ENCODE measurements at places on chromosomes 1 and 21.
A peak's percentile ranks its signal among the peaks of the same experiment; 100 is the strongest.

GRCh38 chr1:201501144-201501543 lies 5.8 kb downstream of the CSRP1 start:
- DNase-seq: no peak

DNA sequence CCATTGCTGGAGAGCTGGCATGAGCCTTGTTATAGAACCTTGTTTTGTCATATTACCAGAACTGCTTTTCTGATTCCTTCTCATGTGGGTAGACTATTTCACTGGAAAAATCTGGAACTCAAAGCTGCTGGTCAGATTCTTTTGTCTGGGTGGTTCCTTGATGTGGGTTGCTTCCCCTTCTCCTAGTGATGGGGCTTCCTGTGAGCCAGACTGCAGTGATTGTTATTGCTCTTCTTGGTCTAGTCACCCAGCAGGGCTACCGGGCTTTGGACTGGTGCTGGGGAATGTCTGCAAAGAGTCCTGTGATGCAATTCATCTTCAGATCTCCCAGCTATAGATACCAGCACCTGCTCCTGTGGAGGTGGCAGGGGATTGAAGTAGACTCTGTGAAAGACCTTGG lies 59.4 kb downstream of the GPR137B start:
- DNase-seq: no peak

DNA sequence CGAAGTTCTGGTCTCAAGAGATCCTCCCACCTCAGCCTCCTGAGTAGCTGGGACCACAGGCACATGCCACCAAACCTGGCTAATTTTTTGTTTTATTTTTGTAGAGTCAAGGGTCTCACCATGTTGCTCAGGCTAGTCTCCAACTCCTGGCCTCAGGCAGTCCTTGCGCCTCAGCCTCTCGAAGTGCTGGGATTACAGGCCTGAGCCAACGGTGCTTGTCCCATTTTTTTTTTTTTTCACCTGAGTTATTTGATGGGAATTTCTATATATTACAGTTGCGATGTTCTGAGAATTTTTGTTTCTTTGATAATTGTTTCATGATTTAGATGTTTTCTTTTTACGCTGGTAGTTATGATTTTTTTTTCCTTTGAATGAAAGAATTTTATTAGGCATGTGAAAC lies 2.5 kb downstream of the RABGAP1L start:
- DNase-seq: no peak

DNA sequence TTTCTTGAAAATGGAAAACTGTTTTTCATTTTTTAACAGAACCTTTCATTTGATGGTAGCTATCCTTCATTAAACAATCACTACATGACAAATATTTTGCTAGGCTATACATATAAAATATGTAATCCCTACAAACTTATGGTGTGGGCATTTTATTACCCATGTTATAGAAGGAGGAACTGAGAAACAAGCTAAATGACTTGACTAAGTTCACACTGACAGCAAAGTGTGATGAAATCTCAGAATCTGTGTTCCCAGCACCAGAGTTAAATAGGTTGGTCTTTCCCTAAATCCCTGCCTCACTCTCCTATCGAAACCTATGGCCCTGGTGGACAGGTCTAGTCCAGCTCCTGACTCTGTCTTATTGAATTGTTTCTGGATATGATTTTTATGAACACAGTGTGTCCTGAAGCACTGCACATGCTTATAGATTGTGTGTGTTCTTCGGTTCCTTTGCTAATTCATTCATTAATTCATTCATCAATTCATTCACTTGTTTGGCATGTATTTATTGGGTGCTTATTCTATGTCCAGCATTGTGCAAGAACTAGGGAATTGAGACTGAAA lies 301.0 kb downstream of the GRIK1 start:
- DNase-seq: no peak

DNA sequence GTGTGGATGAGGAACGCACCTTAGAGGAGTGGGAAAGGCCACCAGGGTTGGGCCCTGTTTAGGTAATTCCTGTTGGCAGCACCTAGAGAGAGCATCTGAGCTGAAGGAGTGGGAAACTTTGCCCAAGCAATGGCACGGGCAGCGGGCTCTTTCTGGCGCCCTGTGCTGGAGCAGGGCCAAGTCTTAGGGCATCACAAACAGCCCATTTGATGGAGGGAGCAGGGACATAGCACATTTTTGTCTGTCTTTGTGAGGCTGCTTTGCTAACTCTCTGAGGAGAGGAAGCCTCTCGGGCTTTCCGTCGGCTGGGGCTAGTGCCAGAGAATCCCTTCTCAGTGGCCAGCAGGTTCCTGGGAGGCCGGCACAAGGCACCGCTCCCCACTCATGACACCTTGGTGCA lies 22.5 kb upstream of the CNTN2 start:
- DNase-seq: no peak

DNA sequence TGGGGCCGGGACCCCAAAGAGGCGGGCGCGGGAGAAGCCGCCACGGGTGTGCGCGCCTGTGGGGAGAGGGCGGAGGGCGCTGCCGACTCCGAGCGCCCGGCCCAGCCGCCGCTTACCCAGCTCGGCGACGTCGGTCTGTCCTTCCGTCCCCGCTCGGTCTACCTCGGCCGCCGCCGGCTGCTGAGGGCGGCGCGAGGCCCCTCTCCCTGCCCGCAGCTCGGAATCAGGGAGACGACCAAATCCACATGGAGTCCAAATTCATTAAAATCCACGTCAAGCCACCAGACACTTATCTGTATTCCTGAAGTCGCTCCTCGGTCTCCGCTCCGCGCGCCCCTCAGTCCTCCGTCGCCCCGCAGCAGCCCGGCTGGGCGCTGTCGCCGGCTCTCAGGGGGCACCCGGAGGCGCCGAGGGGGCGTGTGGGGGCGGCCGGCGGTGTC lies 637 bp downstream of the PLXNA2 start:
- DNase-seq: no peak

DNA sequence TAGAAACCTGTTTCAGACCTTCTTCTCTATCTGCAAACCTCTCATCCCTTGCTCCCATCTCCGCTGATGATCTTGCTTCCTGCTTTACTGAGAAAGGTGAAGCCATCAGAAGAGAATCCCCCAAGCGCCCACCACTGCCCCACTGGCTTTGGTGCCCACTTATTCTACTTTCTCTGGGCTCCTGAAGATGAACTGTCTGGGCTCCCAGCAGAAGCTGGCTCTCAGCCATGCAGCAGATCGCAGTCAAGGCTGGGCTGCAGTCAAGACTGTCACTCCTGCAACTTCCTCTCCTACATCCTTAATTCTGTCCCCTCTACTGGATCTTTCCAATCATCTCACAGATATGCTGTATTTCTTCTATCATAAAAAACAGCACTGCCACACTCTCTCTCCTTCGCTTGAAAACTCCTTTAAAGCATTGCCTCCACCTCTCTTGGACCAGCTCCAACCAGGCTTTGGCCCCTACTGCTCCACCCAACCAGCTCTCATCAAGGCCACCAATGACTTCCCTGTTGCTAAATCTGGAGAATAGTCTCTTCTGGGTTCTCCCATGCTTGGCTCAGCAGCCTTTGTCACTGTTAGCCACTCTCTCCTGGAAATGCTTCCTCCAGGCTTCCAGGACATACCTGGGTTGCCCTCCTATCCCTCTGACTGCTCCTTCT lies 25.8 kb downstream of the TRIM62 start:
- no peak for DNase-seq

- no peak for DNase-seq
Observed at GRCh38 chr1:181640956-181641355, 157.6 kb downstream of the CACNA1E start.

DNA sequence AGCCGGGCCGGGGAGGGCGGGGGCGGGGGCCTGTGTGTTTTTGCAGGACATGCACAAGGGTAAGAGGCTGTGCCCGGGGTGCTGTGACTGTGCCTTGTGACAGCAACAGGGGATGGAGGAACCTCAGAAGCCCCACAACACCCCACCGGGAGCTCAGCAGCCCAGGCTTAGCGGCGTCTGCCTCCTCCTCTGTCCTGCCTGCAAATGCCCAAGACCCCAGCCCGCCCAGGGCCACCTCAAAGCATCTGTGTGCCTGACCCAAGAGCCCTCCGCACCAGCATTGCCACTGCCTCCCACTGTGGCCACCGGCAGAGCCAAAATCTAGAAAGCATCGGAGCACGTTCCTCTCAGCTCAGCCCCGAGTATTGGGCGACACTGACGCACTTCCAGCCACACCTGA lies 2.7 kb upstream of the ACTRT2 start:
- no peak for DNase-seq

GRCh38 chr1:215146240-215146975 lies 63.9 kb downstream of the KCNK2 start:
- DNase-seq: peak; percentile 17

DNA sequence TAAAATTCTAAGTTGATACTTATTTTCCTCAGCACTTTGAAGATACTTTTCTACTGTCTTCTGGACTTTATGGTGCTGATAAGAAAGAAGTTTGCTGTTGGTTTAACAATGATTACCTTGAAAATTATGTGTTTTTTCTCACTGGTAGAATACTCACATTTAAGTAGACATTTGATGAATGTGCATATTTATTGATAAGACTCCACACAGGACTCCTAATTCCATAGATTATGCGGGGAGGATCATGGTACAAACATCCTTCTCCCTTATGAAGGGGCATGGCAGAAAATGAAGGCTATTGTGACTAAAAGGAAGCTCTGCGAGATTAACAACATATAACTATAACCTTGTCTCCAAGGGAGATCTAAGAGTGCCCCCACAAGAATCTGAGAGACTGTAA lies 28.5 kb upstream of the ALDH9A1 start:
- no peak for DNase-seq

- DNase-seq: no peak
Observed at GRCh38 chr21:32728456-32728839, 635 bp upstream of the SYNJ1 start.

- DNase-seq: peak; percentile 36
Observed at GRCh38 chr1:20063861-20064292, 6.1 kb upstream of the PLA2G5 start.

- DNase-seq: no peak
Observed at GRCh38 chr1:183808296-183809027, 3.5 kb downstream of the RGL1 start.

- DNase-seq: no peak
Observed at GRCh38 chr1:56872597-56872996, 18.0 kb downstream of the C8A start.

DNA sequence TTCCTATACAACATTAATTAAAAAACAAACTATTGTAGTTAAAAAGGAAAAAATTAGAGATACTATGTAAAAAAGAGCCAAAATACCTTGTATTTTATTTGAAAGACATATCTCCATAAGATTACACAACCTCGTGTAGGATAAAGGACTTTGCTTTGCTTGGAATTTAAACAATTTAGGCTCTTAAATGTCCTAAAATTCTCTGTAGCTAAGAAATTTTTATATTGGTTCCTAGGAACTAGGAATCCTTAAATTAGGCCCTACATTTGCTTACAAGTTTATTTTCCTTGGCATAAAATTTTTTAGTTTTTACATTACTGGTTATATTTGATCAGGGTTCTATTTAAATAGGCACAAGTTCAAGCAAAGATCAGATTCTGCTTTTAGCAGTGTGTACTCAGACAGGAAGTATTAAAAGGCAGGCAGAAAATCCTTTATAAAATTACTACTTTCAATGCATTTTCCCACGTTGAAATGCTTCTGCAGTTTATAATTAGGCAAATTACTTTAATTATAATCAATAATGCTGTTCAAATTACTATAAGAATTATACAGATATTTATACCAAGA lies 3.4 kb upstream of the ANGPTL3 start:
- DNase-seq: no peak

- no peak for DNase-seq
Observed at GRCh38 chr1:68959461-68960030, 462.7 kb upstream of the DEPDC1 start.

DNA sequence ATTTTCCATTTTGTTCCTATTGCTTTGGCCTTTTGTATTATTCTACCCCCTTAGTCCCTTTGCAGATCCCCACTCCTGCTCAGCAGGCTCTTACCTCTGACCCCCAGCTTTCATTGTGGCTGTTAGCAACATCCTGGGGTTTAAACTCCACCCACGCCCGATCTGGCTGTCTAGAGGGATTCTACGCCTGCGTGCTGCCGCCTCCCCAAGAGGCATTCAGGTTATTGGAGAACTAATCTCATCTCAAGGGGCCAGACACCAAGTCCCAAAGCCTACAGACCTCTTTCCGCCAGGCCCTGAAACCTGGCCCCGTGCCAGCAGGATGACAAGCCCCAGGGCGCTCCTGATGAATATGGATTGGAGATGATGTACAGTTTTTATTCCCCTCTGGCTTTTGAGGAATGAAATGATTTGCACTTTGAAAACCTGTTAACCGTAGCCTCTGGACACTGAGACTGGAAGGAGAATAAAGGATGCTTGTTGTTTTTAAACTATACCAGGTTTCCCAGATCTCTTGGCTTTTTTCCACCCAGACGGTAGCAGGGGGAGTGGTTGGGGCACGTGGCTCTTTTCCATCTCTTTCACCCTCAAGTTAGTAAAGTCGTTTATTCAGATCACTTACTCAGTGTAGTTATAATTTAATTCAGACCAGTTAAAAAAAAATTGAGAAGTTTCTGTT lies 14.5 kb upstream of the IKBKE start:
- no peak for DNase-seq

- DNase-seq: no peak
Observed at GRCh38 chr21:36700295-36700970, 1.5 kb downstream of the SIM2 start.

DNA sequence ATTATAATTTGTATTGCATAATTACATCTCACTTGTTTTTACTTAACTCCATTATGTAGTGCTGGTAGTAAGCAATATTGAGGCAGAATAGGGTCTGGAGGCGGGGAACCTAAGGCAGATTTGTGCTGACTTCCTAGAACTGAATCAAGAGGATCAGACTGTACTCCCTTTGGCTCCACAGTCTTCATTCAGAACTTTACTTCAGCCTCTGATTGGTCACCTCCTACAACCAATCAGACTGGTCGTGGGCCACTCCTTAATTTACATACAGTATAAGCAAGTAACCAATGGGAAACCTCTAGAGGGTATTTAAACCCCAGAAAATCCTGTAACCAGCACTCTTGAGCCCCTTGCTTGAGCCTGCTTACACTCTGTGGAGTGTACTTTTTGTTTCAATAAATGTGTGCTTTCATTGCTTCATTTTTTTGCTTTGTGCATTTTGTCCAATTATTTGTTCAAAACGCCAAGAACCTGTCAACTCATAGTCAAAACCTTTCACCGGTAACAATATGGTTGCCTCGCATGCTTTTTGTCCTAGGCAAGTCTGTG lies 31.6 kb downstream of the ZBTB8OS start:
- DNase-seq: no peak

GRCh38 chr1:162303004-162303344 lies 73.7 kb downstream of the SPATA46 start:
- DNase-seq: no peak

DNA sequence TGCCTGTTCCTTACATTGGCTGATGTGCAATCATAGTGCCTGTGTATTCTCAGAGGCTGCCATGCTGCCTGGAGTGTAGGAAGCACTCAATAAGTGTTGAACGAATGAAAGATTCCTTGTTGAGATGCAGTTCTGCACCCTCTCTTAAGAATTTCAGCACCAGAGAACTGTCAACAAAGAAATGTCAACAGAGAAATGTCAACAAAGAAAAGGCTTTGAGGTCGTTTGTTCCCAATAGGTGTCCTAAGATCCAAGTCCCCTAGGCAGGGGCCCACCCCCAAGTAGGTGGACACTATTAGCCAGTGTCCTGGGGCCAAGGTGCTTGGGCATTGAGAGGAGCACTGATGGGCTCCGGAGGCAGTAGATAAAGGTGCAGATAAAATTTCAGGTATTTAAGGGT lies 12.6 kb downstream of the KCND3 start:
- no peak for DNase-seq

GRCh38 chr1:208227366-208227765 lies 16.8 kb downstream of the PLXNA2 start:
- no peak for DNase-seq

GRCh38 chr1:150820730-150821512 lies 12.9 kb upstream of the CTSK start:
- DNase-seq: no peak

Data from RCC 7860 (cell line).